CD14-positive monocyte (primary cell): ENCODE measurements at places on chromosomes 16 and 17. TPM values are rescaled to one million over a fixed set of nuclear protein-coding genes. Genes with fewer than 3 reads are reported as not detected.

Gene SOX15
- 0.86 TPM for polyA plus RNA-seq

Gene TLCD2
- polyA plus RNA-seq = not detected

Gene CCDC78
- polyA plus RNA-seq = 0.96 and 1.8 TPM in 2 replicates

Gene CLUH
- 4.2 TPM for polyA plus RNA-seq

Gene TRIM72
- polyA plus RNA-seq = not detected

Gene FZD2
- polyA plus RNA-seq = 6.2 TPM

Gene EXOC3L1
- 3.0 TPM for polyA plus RNA-seq

DNA sequence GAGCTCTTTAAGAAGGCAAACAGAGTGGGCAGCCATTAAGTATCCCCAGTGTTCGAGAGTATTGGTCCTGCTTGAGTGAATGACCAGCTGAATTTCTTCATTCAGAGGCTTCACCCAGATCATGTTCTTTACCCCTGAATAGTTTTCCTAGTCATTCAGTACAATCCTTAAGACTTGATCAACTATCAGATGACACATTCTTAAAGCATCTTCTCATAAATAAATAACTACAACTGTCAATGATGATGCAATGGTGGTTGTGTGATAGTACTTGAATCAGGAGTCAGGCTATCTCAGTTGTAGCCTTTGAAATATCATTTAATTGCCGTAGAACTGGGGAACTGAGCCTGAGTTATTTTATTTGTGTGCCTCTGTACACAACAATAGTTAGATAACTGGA lies 416.8 kb upstream of the CCL2 start:
- H3K27me3 ChIP-seq = no peaks in the 10 kb centered on the region
- H3K4me1 ChIP-seq = no peaks in the 10 kb centered on the region
- no peaks in the 10 kb centered on the region for H3K36me3 ChIP-seq
- no peak overlapping the region for H3K4me3 ChIP-seq

DNA sequence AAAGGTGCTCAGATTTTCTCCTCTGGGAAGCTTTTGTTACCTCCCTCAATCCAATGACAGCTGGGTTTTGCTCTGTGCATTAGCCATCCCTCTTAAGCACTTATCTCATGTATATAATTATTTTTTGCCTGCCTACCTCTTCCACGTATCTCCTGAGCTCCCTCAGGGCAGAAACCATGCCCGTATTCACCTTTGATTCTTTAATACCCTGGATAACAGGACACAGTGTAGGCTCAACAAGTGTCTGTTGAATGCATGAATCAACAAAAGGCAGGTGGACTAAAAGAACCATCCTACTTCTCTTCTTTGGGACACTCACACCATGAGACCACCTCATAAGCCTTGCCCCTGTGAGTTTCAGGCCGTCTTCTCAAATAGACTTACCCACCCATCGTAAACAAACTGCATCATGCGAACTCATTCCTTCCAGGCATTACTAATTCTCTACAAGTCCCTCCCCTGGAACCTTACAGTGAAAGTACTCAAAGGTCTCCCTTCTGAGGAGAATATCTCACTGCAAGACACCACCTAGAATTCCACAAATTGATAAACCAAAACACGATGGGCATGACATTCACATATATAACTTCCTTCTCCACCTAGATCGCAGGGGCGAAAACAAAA lies 3.2 kb downstream of the ARHGAP17 start:
- no peaks in the 10 kb centered on the region for H3K36me3 ChIP-seq
- H3K27ac ChIP-seq = no peak overlapping the region
- H3K4me3 ChIP-seq = peak overlapping the region; percentile 97

DNA sequence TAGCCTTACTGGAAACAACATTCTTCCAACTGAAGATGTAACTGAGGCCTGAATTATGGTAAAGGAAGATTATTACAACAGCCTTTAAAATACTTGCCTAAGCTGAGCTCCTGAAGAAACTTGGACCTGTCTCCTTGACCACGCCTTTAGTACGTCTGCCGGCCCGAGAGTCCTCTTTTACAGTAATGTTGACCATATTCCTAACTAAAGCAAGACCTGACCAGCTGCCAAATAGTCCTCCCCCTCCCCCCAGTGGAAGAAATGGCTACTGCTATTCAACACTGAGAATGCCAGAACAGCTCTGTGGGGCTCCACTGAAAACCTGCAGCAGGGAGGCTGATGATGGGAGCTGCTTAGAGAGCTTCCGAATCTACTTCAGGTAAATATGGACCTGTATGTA lies 12.6 kb upstream of the FOXJ1 start:
- no peaks in the 10 kb centered on the region for H3K36me3 ChIP-seq
- no peak overlapping the region for H3K27ac ChIP-seq
- H3K4me3 ChIP-seq = no peak overlapping the region

DNA sequence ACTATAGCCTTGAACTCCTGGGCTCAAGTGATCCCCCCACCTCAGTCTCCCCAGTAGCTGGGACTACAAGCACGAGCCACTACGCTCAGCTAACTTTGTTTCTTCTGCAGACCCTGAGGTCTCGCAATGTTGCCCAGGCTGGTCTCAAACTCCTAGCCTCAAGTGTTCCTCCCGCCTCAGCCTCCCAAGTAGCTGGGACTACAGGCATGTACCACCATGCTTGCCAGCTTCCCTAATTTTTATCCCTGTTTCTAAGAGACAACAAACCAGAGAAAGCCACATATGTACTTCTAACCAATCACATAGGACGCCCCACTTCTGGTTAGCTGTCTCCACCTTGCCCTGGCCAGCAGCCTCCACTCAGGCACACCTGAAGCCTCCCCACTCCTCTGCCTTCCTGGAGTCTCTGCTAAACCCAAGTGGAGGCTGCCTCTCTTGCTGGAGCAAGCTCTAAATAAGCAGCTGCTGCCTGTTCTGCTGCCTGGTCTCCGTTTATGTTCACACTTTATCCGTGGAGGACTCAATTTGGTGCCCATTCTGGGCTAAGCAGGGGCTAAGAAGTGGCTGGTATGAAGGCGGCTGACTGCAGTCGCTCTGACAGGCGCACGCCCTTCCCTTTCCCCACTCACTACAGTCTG lies 24.7 kb downstream of the NSMCE1 start:
- no peaks in the 10 kb centered on the region for H3K36me3 ChIP-seq
- no peak overlapping the region for H3K4me3 ChIP-seq
- no peaks in the 10 kb centered on the region for H3K27me3 ChIP-seq
- peak; percentile 2 for DNase-seq
- no peak overlapping the region for H3K27ac ChIP-seq
- H3K4me1 ChIP-seq = peaks cover 53% of the 10 kb centered on the region

- peaks cover 13% of the 10 kb centered on the region for H3K36me3 ChIP-seq
- no peaks in the 10 kb centered on the region for H3K27me3 ChIP-seq
- no peak overlapping the region for H3K27ac ChIP-seq
- no peak for DNase-seq
- peaks cover 9% of the 10 kb centered on the region for H3K4me1 ChIP-seq
- no peak overlapping the region for H3K4me3 ChIP-seq
These were observed 33.9 kb downstream of the DCUN1D3 start for GRCh38 chr16:20866145-20866772.

- H3K4me3 ChIP-seq = no peak overlapping the region
- H3K36me3 ChIP-seq = no peaks in the 10 kb centered on the region
- DNase-seq = no peak
- H3K4me1 ChIP-seq = peaks cover 24% of the 10 kb centered on the region
- H3K27ac ChIP-seq = no peak overlapping the region
These were observed 4.2 kb downstream of the SMPD3 start for GRCh38 chr16:68444056-68444657.

DNA sequence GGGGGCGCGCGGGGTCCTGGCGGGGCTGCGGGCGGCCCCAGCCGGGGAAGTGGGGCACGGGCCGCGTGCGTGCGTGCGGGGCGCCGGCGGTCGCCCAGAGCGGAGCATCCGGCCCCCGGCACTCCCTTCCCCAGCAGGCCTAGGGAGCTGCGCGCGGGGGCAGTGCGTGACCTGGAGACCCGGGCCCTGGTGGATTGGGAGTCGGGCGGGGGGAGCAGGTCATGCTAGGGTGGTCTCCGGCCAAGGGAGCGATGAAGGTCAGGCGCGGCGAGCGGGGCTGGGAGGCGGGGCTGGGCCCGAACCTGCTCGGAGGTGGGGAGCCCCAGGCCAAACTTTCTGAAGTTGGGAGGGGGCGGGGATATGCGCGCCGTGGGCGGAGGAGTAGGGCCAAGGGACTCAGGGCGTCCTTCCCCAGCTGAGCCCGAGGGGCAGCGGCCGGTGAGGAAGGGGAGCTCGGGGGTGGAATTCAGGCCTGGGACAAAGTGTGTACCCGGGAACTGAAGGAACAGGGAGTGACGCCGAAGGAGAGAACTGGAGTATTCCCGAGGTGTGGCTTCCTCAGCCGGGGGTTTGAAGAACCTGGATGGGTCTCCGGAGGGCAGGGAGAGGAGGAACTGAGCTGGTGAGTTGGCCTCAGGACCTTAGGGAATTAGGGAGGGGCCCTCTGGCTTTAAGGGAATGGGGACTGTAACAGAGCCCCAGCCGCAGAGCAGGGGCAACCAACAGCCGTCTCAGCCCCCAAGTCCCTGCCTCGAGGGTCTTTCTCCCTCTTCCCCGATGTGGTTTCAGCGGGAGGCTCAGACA lies 589 bp downstream of the XYLT2 start:
- peak overlapping the region; percentile 87 for H3K4me3 ChIP-seq
- H3K36me3 ChIP-seq = no peaks in the 10 kb centered on the region
- peaks cover 26% of the 10 kb centered on the region for H3K4me1 ChIP-seq
- peak; percentile 22 for DNase-seq
- no peak overlapping the region for H3K27ac ChIP-seq

GRCh38 chr17:72812823-72813222 lies 279.7 kb downstream of the SLC39A11 start:
- peaks cover 27% of the 10 kb centered on the region for H3K36me3 ChIP-seq
- no peaks in the 10 kb centered on the region for H3K4me1 ChIP-seq
- H3K27me3 ChIP-seq = no peaks in the 10 kb centered on the region
- H3K27ac ChIP-seq = no peak overlapping the region
- H3K4me3 ChIP-seq = no peak overlapping the region

DNA sequence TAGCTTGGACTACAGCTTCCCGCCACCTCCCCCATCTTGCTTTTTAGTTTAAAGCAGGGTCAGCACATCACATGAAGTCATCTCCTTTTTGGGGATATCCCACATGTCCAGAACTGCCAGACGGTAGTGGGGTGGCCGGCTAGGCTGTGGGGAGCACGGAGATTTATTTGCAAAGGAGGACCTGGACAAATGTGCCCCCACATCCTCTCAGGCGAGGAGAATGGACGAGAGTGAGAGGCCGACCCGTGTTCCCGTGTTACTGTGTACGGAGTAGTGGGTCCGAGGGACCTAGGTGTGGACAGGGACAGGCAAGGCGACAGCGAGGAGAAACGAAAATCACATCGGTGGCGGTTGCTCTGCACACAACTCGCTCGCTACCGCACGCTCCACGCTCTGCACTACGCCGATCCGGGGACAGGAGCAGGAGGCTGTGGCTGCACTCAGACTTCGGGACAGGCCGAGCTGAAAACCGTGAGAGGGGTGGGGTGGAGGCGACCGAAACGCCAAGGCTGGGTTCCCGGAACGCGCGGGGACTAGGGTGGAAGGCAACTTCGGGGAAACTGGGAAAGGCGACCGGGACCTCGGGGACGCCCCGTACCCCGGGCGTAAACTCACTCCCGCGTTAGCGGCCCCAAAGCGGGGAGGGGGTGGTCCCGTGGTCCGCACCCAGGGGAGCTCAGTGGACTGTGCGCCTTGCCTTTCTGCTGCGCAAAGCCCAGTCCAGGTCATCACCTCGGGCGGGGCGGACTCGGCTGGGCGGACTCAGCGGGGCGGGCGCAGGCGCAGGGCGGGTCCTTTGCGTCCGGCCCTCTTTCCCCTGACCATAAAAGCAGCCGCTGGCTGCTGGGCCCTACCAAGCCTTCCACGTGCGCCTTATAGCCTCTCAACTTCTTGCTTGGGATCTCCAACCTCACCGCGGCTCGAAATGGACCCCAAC lies at the start of gene MT1A:
TSS of gene MT1A (plus strand) at position 853 of the 937 bp plus-strand sequence. CDS start at position 926, 73 bp downstream.
- H3K27me3 ChIP-seq = peaks cover 96% of the 10 kb centered on the region
- H3K36me3 ChIP-seq = no peaks in the 10 kb centered on the region
- no peak within 1 kb of the TSS for H3K4me3 ChIP-seq
- DNase-seq = no peak
- peaks cover 8% of the 10 kb centered on the region for H3K4me1 ChIP-seq

DNA sequence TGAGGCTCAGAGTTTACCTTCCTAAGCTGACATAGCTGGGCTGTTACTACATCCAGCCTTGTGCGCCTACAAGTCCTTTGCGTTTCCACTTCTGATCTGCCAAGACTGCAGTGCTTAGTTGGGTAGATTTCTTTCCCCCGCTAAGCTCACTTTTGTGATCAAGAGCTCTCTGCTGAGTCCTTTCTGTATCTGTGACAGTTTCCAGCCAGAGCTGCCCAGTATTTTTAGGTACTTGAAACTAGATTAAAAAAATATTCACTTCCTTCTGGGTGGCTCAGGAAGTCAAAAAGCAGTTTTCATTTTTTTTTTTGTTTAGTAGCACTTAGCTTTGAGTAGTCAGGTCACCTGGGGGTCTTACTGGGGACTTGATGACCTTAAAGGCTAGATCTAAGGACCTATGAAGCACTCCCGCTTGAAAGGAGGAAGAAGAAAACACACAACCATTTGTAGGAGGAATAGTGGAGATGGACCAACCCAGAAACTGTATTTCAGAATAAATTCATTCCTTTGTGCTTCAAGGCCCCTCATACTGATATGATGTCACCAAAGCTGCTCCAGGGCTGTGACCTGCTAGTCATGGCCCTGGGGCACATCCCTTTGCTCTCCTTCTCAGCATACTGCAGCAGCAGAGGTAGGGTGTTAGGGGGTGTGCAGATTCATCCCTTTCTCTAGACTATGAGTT lies 75.6 kb upstream of the HNF1B start:
- no peaks in the 10 kb centered on the region for H3K27me3 ChIP-seq
- no peak overlapping the region for H3K4me3 ChIP-seq
- no peaks in the 10 kb centered on the region for H3K36me3 ChIP-seq
- H3K27ac ChIP-seq = no peak overlapping the region
- peaks cover 50% of the 10 kb centered on the region for H3K4me1 ChIP-seq

DNA sequence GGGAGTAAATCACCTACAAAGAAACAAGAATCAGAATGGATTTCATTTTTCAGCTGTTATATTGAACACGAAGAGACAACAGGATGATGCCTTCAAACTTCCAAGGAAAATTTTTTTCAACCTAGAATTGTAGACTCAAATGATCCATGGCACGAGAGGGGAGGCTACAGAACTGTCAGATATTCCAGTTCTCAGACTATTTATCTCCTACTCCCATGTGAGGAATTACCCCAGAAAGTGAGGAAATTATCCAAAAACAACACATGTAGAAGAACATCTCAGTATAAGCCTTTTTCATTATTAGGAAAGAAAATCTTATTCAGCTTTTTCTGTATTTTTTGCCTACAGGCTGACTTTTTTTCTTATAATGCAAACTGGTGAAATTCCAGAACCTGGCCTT lies 5.5 kb upstream of the ASGR2 start:
- H3K4me1 ChIP-seq = peaks cover 92% of the 10 kb centered on the region
- H3K4me3 ChIP-seq = peak overlapping the region; percentile 13
- peak overlapping the region; percentile 99 for H3K27ac ChIP-seq
- no peaks in the 10 kb centered on the region for H3K27me3 ChIP-seq
- no peaks in the 10 kb centered on the region for H3K36me3 ChIP-seq
